HS-27A (cell line): ENCODE measurements at places on chromosomes 12 and 14.

DNA sequence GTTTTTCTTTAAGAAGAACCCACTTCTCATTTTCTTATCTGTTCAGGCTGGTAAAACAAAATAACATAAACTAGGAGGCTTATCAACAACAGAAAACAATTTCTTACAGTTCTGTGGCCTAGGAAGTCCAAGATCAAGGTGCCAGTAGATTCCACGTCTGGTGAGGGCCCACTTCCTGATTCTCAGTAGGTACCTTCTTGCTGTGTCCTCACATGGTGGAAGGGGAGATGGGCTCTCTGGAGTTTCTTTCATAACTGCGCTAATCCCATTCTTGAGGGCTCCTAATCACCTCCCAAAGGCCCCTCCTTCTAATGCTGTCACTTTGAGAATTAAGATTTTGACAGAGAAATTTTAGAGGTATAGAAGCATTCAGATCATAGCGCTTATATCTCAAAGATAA lies 33.4 kb downstream of the TXNRD1 start:
- no peak for DNase-seq

- peak; percentile 72 for DNase-seq
Measured at GRCh38 chr12:116135209-116135930, 142.1 kb downstream of the MED13L start.

- no peak for DNase-seq
Measured at GRCh38 chr12:92556141-92556540, 146.6 kb upstream of the PLEKHG7 start.

DNA sequence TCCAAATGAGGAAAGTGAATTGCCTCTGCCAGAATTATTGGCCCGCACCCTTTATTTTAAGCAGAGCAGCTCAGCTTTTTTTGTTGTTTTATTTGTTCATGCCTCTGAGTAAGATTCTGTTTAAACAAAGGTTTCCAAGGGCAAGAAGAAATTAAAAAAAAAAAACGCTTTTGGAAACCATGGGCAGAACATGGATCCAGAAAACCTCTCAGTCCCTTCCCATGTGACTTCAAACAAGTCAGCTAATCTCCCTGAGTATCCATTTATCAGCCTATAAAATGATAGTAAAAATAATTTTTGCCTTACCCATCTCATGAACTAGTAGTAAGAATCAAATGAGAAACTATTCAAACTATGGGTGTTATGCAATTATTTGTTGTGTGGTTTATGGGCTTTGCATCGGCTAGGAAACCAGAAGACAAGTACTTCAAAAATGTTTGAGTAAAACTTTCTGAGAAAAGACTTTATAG lies 27.6 kb downstream of the KITLG start:
- no peak for DNase-seq

DNA sequence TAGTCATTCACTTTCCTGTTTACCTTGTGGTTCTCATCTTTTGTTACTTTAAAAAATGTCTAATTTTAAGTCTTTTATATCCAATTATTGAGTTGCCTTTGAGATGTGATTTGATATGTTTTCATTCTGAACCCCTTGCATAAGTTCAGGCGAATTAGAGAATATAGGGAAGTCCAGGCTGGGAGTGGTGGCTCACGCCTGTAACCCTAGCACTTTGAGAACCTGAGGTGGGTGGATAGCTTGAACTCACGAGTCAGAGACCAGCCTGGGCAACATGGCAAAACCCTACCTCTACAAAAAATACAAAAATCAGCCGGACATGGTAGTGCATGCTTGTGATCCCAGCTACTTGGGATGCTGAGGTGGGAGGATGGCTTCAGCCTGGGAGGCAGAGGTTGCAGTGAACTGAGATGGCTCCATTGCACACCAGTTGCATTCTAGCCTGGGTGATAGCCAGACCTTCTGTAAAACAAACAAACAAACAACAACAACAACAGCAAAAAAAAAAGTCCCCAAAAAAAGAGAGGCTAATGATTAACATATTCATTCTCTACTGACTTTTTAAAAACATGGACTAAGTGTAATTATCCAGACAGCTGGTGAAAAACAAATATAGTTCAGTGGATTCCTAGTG lies 451.1 kb upstream of the RGS6 start:
- DNase-seq = no peak

DNA sequence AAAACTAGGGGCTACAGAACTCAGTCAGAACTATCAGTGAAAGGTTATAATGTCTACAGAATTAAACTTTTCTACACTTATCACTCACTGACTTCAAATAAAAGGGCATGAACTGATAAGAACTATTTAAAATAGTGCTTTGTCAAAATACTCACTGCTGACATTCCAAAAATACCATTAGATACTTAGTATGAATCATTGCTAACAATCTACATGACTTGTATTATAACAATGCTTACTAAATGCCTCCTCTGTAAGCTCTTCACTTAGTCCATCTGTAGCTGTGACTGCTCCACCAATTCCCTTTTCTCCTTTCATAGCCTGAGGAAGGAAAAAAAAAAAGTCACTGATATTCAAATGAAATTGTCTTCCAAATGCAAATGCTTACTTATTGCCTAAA lies 17.0 kb downstream of the NFYB start:
- no peak for DNase-seq

DNA sequence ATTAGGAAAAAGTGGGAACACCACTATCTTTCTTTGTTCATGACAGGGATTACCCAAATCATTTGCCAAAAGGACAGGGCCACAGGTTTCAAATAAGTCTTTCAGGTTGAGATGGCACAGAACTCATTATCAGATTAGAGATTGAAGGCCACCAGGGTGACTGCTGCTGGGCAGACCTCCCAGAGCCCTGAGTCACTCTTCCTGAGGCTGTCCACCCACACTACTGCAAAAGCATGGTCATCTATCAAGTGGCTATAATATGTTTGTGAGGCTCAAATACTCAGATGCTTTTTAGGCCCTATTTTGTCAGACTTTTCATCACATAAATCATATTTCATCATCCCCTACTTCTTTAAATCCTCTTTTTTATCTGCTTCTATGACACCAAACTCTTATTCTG lies 155.3 kb upstream of the CCDC196 start:
- DNase-seq = no peak

DNA sequence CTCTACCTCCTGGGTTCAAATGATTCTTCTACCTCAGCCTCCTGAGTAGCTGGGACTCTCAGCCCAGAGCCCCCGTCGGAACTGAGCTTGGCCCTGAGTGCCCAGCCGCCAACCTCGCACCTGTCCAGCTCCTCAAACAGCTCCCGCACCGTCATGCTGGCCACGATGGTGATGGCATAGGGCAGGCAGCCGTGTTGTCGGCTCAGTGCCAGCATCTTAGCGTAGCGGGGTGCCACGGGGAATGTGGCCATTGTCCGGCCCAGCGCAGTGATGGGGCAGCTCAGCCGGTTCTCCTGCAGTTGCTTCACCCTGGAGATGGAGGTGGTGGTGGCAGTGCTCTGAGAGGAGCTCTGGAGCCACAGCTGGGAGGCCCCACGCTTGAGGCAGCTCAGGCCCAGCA lies 32.4 kb downstream of the DHX37 start:
- DNase-seq = no peak

GRCh38 chr12:96419576-96420276 lies 19.5 kb upstream of the CDK17 start:
- DNase-seq = no peak

DNA sequence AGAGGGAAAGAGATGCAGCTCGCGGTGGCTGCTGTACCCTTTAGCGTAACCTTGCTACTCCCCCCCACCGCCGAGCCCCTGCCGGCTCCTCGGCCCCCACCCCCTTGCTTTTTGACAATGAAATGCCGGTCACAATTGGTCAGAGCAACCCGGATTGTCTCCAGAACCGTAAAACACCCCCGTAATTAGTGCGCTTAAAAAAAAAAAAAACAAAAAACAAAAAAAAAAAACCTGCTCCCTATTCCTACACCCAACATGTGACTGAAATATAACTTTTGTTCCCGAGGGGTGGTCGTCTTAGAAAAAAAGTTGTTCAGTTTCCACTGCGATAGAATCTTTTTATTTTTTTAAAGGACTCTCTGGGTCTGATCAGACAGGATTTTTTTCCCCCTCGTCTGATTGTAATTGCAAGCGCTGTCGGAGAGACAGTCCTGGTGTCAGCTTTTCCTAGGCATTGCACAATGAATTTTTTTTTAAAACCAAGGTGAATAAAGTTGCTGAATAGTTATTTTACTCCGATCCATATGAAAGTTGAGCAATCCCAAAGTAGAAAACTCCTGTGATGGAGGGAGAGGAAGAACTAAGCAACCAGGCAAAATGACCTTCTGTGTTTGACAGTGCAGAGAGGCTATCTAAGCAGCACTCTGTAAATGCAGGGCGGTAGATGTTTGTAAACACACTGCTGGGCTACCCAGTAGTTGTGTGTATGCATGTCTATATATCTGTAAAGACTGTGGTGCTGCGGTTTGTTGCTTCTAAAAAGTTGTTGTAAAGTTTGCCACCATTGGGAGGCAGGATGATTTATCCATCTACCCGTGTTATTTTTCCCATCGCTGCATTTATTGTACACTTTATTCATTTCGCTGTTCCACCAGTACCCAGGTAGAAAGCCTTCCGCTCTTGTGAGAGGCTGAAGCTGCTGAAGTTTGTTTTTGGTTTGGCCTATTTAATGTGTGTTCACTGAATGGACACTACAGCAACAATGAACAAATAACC lies 1.1 kb downstream of the ETV6 start:
- DNase-seq = no peak

GRCh38 chr14:44896275-44897040 lies 65.3 kb downstream of the KLHL28 start:
- no peak for DNase-seq
